Activated naive CD4-positive, alpha-beta T cell (primary cell): ENCODE measurements at places on chromosomes 2 and 18.

DNA sequence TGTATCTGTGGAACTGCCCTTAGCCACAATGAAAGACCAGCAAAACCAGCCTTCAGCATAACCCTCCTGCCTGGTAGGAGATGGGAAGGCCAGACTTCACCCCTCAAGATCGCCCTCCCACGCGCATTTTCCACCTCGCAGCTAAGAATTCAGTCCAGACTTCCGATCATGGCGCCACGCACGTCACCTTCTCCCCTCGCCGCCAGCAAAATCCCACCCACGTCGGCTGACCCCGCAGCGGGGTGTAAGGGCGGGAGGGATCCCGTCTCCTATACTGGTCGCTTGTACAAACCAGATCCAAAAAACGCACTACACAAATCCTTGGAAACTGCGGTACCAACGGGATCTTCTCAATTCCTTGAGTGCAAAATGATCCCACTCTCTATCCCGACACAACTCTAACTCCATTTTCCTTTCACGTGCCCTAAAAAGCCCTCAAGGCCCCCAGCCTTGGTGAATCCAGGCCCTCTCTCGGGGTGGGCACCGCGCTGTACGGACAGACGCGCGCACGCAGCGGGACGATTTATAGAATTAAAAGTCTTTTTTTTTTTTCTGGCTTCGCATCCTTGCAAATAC is 1.0 kb upstream of the BMPR2 start:
- no peak for DNase-seq

- DNase-seq: no peak
These were observed 63.2 kb upstream of the TFCP2L1 start for GRCh38 chr2:121348128-121348740.

- peak; percentile 53 for DNase-seq
These were observed 874 bp downstream of the CLIP4 start for GRCh38 chr2:29115797-29116781.

GRCh38 chr18:62720766-62721613 is 5.6 kb downstream of the PHLPP1 start:
- no peak for DNase-seq

GRCh38 chr18:74731097-74731496 is 133.4 kb downstream of the ZNF407 start:
- DNase-seq: no peak

GRCh38 chr18:75830828-75831227 is 403.3 kb upstream of the SMIM21 start:
- no peak for DNase-seq

DNA sequence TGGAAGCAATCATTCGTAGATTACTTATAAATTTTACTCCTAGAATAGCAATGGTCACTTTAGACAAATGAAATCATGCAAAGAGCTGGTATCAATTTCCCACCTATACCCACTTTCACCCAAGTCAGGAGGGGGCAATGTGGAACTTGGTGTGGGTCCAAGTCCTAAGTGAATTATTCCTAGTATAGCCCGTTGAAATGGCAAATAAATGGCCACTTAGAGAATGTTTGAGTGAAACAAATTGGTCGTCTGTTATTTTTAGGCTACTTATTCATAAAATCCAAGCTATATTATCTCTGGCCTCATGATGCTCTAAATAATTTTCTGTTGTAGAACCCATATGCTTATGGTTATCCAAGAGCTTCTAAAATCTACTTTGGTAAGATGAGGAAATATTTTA is 98.1 kb downstream of the MYO3B start:
- DNase-seq: no peak

GRCh38 chr2:78541451-78542267 is 483.8 kb upstream of the REG3G start:
- DNase-seq: no peak
